NCI-H226 (cell line): ENCODE measurements at places on chromosomes 2 and 18.

DNA sequence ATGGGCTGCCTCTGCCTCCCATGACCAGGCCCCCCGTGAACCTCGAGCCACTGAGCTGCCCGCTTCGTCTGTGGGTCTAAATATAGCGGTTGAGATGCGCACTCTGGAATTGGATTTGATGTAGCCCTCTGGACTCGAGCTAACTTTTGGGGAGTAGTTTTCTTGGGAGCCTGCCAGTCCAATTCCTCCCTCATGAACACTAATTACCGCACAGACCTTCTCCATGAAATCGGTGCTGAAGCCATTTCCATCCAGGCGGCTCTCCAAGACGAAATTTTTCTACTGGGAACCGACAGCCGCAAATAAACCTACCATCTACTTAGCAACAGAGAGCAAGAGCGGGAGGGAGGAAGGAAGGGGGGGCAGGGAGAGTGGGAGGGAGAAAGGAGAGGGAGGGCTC lies 63.6 kb downstream of the CELF4 start:
- DNase-seq = no peak

DNA sequence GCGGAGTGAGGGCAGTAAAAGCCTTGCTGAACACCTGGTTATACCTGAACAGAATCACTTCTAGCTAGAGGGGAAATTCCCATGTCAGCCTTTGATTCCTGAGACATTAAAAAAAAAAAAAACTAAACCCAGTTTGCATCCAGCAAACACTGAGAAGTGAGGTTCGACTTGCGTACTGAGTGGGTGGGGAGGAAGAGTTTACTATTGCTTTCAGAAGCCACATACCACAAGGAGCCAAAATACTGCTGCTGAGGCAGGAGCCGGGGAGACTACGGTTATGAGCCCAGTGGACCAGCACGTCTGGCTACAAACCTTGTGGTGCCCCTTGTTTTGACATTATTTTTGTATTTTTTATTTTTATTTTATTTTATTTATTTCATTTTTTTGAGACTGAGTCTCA lies 2.7 kb downstream of the COLEC11 start:
- DNase-seq = no peak

GRCh38 chr2:174764280-174765255 lies at the start of gene CHRNA1:
Gene CHRNA1, minus strand, starts transcription at chr2:174764472. Its CDS starts 78 bp downstream, at chr2:174764394.
- DNase-seq = no peak

GRCh38 chr2:230226051-230226551 lies 565 bp downstream of the SP140 start:
- no peak for DNase-seq

GRCh38 chr2:196640031-196640548 lies 575 bp downstream of the CCDC150 start:
- DNase-seq = no peak

DNA sequence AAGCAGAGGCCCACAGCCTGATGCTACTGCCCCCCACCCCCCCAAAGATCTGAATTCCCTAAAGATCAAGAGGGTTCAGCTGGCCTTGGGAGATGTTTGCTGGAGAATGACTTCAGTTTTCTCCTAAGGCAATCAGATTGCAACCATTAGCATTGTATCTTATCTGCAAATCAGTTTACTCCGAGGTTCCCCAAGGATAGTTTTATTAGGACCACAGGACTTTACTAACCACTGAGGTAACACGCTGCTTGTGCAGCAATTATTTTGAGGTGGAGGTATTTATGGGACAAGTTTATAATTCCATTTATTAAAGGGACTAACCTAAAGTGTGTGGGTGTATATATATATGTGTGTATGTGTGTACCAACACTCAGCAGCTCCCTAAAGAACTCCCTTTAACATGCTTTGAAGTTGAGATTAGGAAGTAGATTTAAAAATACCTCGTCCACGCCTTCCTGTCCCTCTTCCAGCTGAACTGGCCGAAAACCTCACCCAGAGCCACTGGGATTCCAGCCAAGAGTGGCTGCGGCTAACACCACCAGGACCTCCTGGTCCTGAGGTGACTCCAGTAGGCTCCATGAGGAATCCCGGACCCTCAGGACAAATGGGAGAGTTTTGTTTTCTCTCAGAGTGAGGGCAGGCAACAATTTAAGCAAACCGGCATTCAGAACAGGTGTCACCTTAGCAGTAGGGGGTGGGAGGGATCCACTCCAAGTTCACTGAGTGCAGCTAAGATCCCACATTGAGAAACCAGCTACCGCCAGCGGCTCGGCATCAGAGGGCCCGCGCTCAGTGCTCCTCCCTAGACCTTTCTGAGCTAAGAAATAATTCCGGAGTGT lies 3.0 kb upstream of the DLX1 start:
- no peak for DNase-seq

DNA sequence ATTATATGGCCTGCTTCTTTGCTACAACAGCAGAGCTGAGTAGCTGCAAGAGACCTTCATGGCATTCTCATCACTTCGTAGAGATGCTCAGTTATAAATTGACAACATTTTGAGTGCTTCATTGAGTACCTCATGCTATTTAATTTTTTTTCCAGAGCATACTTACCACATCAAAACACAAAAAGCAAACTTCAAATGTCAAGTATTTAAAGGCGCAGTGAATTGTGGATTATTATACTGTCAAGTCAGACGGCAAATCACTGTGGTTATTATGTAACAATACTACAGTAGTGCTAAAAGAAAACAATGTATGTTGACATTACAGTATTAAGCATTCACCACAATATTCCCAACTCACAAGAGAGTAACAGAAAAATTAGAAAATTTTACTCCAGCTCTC lies 12.5 kb downstream of the ZC3H8 start:
- no peak for DNase-seq

DNA sequence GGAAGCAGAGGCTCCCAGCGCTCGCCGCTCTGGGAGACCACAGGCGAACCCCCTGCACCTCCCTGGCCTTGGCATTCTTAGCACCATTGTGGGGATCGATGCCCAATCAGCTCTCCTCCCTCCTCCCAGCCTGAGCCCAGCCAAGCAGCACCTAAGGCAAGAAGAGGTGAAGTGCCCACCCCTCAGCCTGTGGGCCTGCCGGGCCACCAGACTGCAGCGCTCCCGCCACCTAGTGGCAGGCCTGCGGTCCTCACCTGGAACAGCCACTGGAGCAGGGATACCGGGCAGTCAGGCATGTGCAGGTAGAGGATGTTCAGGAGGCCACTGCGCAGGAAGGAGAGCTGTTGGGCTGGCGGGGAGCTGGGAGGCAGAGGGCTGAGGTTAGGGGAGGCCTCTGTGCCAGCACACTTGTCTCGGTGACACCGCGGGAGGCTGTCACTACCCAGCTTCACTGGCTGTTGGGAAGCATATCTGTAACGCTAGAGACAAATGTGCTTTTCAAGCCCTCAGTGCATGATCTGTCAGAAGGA lies 35.2 kb downstream of the FAM178B start:
- peak; percentile 43 for DNase-seq

GRCh38 chr18:55283309-55283708 lies 304.7 kb downstream of the TCF4 start:
- DNase-seq = no peak

DNA sequence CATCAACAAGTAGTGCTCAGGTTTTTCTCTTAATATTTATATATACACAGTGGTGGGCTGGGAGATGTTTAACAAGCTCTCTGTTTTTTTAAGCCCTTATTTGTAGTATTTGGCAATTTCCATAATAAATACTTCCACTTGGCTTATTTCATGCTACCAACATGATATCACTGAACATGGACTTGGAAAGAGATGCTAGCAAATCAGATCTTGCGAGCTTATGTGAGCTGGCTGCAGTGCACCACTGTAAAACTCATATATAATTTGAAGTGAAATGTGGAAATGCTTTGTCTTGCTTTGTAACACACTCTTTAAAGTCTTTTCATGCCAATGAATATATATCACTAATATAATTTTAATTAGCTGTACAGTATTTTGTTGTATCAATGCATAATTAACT lies 155.7 kb downstream of the ALK start:
- DNase-seq = no peak

- DNase-seq = no peak
Measured at GRCh38 chr18:58195278-58195765, 151.3 kb downstream of the NEDD4L start.

DNA sequence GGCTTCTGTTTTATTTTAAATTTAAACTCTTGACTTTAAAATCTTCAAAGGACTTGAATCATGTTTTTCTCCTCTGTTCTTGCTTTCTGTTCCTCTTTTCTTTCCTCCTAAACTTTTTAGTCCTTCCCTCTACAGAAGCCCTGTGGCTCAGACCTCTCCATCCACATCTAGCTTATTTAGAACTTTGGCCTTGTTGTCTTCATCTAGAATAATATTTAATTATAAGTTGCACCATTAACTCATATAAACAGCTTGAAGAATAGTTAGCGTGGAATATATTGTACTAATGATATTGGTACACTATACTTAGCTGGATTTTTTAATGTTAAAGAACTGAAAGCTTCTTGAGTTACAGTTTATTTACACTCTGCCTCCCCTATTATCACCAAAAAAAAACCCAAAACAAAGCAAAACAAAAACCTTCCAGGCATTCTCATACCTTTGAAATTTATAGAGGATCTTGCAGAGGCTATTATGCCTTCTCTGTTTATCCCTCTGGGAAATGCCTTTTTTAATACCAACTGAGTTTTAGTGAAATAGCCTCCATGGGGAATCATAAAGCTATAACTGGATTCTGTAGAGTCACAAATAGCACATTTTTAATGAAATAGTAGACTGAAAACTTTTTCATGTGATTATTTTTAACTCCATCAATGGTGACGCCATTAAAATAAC lies 9.2 kb upstream of the CCDC141 start:
- no peak for DNase-seq

DNA sequence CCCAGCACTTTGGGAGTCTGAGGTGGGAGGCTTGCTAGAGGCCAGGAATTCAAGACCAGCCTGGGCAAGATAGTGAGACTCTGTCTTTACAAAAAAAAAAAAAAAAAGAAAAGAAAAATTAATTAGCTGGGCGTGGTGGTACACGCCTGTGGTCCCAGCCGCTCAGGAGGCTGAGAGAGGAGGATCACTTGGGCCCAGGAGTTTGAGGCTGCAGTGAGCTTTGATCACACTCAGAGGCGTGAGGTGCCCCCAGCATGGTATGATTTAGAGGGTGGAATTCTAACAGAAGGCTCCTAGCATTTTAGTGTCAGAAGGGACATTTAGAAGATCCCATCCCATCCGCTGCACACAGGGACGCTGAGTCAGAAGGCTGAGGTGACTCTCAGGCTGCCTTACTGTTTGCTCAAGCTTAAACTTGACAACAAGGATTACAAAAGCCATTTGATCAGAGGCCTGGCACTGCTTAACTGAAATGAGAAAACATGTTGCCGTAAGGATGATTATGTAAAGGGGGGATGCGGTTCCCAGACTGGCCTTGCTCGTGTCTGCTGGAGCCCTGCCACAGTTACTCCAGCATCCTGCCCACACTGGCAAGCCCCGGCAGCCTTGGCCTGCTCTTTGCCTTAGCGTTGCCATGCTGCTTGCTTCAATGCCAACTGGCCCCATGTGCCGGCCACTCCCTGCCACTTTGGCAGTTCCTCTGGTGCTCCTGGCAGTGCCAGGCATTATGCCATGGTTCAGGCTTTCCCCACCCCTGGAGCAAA lies 45.6 kb upstream of the SLC1A4 start:
- DNase-seq = no peak

DNA sequence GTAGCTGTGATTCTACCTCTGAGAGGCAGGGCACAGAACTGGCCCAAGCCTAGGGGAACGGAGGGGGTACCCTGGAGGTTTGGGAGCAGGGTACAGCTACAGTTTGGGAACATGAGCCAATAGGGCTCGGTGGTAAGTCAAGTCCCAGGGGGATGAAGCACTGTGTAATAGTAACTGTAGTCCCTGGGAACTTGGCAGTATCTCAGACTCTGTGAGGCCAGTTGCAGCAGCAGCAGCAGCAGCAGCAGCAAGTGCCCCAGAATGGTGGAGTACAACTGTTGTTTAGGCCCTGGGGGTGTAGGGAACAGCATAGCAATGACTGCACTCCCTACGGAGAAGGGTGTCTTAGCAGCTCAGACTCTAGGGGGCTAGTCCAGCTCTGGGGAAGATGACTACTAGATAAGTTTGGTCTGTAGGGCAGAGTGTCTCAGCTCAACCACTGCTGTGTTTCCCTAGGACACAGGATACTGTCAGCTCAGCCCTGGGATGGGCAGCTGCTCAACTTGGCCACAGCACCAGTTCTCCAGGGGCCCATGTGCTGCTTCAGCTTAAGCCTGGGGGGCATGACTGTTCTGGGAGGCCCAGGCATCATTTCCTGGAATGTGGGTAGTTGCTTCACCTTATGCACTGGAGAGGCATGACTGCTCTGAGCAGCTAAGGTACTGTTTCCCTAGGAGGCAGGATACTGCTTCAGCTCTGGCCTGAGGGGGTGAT lies 20.5 kb downstream of the CARF start:
- DNase-seq = peak; percentile 77

DNA sequence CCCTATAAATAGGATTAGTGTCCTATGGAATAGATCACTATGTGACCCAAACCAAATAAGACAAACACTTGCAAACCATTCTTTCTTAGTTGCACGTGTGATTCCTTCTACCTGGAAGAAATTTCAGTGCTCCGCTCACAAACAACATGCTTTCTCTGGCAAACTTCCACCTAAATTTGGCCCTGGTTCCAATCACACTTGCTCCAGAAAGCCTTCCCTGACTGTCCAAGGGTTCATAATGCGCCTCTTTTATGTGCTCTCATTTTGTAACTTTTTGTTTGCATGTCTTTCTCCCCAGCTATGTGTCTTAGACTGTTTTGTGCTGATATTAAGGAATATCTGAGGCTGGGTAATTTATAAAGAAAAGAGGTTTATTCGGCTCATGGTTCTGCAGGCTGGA lies 69.8 kb downstream of the GRB14 start:
- no peak for DNase-seq

DNA sequence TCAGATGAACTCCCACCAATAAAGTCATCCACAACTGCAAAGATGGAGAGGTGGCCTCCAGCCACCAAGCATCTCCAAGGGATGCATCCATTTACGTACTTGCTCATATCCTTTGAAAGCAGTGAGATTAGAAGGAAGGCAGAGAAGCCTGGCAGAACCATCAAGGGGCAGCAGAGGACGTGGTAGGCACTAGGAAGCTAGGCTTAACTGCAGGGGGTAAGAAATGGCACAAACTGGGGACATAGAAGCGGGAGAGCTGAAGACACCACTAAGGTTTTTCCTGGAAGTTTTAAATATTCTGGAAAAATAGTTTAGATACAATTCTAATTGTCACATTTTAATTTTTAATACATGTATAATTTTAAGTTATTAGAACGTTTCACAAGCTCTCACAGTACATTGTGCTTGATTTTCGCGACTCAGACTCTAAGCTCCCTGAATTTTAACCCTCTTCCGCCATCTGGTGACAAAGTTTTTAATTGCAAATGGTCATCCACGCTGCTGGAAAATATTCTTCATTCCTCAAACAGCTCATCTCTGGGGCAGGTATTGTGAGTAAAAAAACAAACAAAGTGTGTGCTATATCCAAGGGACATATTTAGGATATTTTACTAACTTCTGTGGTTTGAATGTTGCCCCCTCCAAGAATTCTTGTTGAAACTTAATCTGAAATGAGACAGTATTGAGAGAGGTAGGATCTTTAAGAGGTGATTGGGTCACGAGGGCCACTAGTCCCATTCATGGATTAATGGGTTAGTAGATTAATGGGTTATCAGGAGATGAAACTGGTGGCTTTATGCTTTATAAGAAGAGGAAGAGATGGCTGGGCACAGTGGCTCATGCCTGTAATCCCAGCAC lies 1.6 kb upstream of the PSTPIP2 start:
- DNase-seq = peak; percentile 41

GRCh38 chr18:35397976-35398375 lies 20.8 kb upstream of the ZNF396 start:
- DNase-seq = no peak

GRCh38 chr2:78293768-78294167 lies 731.7 kb upstream of the REG3G start:
- DNase-seq = no peak

- peak; percentile 20 for DNase-seq
Measured at GRCh38 chr2:27021253-27022049, 11.3 kb upstream of the TMEM214 start.

GRCh38 chr18:58335223-58335622 lies 291.2 kb downstream of the NEDD4L start:
- DNase-seq = no peak
